ENCODE measurements at places on chromosomes 12 and 14. TPM values are rescaled to one million over a fixed set of nuclear protein-coding genes. Genes with fewer than 3 reads are reported as not detected.

LIN7A gene
- total RNA-seq: 5.4 TPM

SMARCC2 gene
- 60.4 TPM for total RNA-seq

- H3K4me1 ChIP-seq: no peaks in the 10 kb centered on the region
- H3K27me3 ChIP-seq: no peaks in the 10 kb centered on the region
- no peak overlapping the region for H3K4me3 ChIP-seq
- H3K27ac ChIP-seq: no peak overlapping the region
- no peak for DNase-seq
Observed at GRCh38 chr12:131720921-131721320, 10.0 kb downstream of the SFSWAP start.

DNA sequence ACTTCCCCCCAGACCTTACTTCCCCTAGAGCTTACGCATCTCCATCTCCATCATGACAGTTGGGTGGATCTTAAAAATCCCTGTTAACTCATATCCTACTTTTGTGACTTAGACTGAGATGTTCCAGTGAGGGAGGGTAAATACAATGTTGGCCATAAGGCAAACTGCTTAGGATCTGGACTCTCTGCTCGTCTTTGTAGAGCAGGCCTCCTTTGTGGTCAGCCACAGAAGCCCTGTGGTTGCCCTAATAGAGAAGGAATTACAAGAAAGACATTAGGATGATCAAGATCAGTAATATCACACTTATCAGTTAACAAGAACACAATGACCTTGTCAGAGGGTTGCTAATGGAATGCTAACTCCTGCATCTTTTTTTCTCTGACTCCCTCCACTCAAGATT, 52.0 kb downstream of the TMEM132C start:
- H3K4me1 ChIP-seq: no peaks in the 10 kb centered on the region
- no peak overlapping the region for H3K4me3 ChIP-seq
- no peaks in the 10 kb centered on the region for H3K27me3 ChIP-seq

DNA sequence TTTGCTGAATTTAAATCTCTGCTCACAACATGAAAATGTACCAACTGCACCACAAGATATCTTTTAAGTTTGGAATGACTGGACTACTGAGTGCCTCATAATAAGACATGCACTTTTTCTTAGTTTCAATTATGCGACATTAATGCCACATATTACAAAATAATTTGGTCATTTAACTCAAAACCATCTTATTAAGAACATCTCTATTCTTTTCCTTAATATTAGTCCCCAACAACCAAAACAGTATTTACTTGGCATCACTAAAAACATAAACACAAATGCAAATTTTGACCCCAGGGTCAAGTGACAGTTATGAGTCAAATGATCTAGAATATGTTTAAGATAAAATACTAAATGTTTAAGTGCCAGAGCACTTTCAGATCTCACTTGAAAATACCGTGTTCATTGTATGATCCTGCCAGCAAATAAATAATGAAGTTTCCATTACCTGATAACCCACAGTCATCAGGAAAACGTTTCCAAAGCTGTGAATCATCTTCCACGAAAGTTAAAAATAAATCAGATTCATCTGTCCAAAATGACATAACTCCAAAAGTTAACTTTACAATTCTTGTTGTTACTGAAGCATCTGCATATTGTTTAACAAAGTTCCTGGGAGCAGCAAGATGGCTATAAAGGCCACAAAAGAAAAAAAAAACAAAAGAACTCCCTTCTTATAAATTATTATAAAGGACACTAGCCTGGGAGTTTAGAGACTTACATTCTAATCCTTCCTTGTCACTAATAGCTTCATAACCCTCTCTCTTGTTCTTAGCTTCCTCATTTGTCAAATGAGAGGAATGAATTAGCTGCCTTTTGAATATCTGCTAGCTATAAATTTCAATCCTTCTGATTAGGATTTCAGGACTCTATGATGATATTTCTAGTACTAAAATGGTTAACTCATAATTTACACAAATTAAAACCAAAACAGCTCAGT, 30.5 kb upstream of the AP4S1 start:
- H3K4me1 ChIP-seq: no peaks in the 10 kb centered on the region
- H3K27ac ChIP-seq: no peak overlapping the region
- H3K4me3 ChIP-seq: no peak overlapping the region
- no peaks in the 10 kb centered on the region for H3K27me3 ChIP-seq
